AG08395 (cell line): ENCODE measurements at places on chromosomes 2 and 18.

GRCh38 chr2:816278-816677, 134.4 kb upstream of the SNTG2 start:
- no peak for DNase-seq

- DNase-seq = no peak
Observed at GRCh38 chr2:162315938-162316337, 2.5 kb downstream of the IFIH1 start.

DNA sequence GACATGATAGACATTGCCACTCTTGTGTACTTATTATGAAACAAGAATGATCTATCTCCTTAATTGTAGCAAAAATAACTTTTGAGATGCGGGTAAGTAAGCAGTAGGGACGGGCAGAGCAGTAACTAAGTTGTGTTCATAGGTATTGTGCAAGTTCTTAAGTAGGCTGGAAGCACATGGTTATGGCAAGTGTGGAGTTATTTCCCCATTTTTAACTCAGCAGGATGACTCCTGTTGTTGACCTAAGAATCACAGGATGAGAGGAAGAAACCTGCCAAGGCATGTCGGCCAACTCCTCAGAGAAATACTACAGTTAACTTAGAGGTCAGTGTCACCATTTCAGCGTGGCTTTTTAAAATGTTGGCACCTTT, 51.1 kb upstream of the FN1 start:
- no peak for DNase-seq

DNA sequence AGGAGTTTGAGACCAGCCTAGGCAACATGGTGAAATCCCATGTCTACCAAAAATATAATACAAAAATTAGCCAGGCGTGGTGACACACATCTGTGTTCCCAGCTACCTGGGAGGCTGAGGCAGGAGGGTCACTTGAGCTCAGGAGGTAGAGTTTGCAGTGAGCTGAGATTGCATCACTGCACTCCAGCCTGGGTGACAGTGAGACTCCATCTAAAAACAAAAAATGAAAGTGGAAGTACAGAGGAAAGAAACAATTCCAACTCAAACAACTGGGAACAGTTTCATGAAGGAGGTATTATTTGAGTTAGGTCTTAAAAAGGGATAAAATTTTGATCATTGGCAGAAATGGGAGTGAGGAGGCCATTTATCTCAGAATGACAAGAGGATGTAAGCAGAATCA, 6.3 kb upstream of the RAB1A start:
- no peak for DNase-seq

DNA sequence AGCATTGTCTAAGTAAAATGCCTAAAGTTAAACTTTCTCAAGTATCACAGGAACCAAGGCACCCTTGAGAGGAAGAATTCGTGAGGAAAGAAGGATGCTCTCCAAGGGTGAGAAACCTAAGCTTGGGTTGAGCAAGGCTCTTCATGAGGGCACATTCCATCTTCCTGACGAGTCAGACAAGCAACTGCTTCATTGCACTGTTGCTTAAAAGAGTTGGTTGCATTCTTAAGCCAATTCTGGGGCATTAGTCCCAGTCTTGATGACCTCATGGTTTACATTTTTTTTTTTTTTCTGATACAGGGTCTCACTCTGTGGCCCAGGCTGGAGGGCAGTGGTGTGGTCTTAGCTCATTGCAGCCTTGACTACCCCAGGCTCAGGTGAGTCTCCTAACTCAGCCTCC, 237.5 kb downstream of the ACTR3 start:
- peak; percentile 30 for DNase-seq

- no peak for DNase-seq
Observed at GRCh38 chr2:175188761-175189160, 7.3 kb upstream of the ATP5MC3 start.

GRCh38 chr2:222604749-222605515, 51.0 kb downstream of the FARSB start:
- no peak for DNase-seq

- peak; percentile 67 for DNase-seq
Observed at GRCh38 chr2:74576211-74576862, 21.8 kb downstream of the DOK1 start.

GRCh38 chr2:37843556-37843955, 81.5 kb upstream of the RMDN2 start:
- DNase-seq = peak; percentile 76

DNA sequence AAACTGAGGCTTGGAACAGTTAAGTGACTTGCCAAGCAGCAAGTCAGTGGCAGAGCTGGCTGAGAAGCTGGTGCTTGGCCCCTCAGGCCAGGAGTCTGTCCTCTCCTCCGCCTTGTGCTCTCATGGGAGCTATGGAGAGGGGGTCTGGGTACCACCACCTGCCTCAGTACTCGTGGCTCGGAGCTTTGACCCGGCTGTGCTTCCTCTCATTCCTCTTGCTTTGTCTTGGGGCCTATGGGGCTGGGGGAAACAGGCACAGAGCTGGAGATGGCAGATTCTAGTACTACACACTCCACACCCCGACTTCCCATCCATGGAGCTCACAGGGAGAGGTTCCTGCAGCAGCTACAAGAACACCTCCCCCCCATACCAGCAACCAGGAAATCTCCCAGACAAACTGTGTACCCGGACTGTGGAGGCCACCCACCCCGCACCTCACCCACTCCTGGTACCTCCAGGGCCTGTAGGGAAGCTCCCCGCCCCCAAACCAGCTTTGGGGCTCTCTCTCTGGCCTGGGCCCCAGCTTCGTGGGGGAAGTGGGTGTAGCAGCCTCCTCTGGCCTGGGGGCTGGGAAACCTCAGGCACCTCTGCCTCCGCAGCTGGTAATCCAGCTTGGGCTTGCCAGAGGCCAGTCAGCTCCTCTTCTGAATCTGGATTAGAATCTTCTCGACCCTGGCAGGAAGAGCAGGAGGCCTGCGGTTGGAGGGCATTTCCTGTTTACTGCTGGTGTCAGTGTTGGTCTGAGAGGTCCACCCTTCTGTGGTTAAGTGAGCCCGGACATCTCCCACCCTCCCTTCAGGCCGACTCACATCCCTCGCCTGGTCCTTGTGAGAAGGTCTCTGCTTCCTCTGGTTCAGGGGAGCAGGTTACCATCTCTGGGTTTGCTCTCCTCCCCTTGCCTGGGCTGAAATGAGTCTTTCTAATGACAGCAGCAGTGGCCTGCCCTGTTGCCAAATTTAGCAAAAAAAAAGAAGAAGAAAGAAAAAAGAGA, 22.3 kb upstream of the RHOB start:
- peak; percentile 77 for DNase-seq

GRCh38 chr2:46719487-46719886, 196.1 kb downstream of the MCFD2 start:
- DNase-seq = no peak

- DNase-seq = no peak
Observed at GRCh38 chr2:79876430-79876829, 363.6 kb downstream of the CTNNA2 start.

GRCh38 chr2:68303033-68303901, 16.5 kb downstream of the CNRIP1 start:
- no peak for DNase-seq

- DNase-seq = no peak
Observed at GRCh38 chr2:101277111-101277510, 24.4 kb downstream of the CNOT11 start.

DNA sequence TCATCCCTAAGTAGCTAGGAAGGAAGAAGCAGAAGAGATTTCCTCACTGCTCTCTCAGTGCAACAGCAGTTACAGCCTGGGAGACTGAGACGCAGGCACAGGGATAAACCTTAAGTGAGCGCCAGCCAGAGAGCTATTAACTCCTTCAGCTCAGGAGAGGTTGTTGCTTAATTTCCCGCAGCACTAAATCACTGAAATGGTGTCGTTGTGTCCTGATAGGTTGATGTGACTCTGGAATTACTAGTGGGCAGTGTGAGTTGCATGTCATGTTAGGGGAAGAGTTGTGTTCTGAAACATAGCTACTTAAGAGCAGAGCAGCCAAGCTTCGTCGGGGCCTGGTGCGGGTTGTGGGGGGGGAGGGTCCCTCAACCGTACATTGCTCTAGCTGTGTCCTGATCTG, 225.8 kb downstream of the NAPG start:
- DNase-seq = no peak

DNA sequence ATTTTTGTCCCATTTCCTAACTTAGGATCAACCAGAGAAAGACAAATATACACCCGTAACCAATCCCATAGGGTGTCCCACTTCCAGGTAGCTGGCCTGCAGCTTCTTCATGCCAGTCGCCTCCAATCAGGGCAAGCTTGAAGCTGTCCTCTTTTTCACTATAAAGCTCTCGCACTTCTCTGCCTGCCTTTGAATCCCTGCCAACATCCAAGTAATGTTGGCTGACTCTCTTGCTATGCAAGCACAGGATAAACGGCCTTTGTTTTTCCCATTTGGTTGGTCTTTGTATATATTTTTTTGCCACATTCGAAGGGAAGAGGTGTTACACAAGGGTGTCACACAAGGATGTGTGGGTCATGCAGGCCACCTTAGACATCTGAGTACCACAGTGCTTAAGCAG, 388.8 kb downstream of the CBLN2 start:
- DNase-seq = no peak
